Fibroblast of lung (primary cell): ENCODE measurements at places on chromosomes 7 and 10.

DNA sequence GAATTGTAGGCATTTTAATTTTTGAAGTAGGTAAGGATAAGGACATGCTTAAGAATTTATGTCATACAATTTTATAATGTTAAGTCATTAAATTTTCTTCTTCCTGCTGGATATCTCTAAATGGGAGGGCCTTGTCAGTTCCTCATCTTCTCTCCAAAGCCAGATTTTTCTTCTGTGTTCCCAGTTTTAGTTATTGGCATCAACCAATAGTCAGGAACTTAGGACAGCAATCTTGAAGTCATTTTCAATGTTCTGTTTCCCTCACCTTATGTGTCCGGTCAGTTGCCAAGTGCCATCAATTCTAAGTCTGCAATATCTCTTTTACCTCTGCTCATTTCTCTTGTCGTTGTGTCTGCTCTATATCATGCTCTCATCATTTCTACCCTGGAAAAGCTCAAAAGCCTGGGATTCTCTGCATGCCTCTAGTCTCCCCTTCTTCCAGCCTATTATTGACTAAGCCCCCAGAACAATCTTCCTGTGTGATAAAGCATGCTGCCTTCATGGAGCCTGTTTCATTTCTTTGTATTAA, 145.2 kb downstream of the PPP1R9A start:
- DNase-seq = no peak
- H3K4me1 ChIP-seq = no peaks in the 10 kb centered on the region
- H3K4me3 ChIP-seq = no peak overlapping the region
- no peak overlapping the region for H3K27ac ChIP-seq
- no peaks in the 10 kb centered on the region for H3K27me3 ChIP-seq

DNA sequence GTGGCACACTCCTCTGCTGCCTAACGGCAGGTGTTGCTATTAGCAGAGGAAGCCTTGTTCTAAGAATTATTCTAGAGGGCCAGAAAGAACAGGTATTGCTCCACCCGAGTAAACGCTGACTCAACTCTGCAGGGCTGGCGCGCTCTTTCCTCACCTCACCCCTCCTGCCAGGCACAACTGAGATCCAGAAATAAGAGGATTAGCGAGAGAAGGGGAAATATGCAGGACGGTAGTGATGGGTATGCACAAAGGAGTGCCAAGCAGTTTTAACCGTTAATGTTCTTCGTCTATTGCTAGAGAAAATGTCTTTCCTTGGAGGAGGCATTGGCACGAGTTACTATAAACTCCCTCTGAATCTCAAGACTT, 369 bp upstream of the SCIN start:
- DNase-seq = no peak
- H3K36me3 ChIP-seq = no peaks in the 10 kb centered on the region

DNA sequence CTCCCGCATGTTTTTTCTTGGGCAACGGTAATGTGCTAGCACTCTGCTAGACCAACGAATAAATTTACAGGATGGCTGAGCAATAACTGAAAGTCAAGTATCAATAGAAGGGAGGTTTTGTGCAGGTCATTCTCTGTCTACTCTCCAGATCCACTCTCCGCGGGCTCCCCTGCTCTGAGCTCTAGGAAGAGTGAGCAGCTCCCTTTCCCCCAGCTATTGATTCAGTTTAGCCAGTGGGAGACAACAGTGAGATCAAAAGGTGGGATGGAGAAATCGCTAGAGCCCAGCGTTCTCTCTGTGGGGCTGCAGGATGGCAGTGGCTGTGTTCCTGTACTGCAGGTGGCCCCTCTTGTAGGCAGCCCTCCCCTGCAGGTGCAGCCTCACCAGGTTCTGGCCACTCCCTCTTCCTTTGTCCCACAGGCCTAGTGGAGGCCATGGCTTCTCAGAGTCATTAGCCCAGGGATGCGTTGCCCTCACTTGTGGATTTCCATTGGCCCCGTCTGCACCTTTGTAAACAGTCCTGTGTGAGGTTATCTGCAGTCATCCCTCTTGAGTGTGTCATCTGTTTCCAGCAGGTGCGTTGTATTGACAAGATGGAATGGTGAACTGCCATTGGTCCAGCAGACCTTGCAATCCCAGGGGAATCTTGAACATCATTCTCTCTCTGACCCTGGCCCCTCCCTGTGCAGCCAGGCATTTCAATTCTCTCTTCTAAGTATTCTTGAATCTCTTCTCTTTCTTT, 11.1 kb downstream of the MSRB2 start:
- no peaks in the 10 kb centered on the region for H3K27me3 ChIP-seq
- no peak overlapping the region for H3K27ac ChIP-seq
- no peaks in the 10 kb centered on the region for H3K36me3 ChIP-seq
- no peak for DNase-seq
- H3K4me3 ChIP-seq = no peak overlapping the region

GRCh38 chr7:88091988-88092675, 127.7 kb downstream of the SRI start:
- H3K27ac ChIP-seq = no peak overlapping the region
- H3K4me3 ChIP-seq = no peak overlapping the region
- DNase-seq = no peak
- H3K36me3 ChIP-seq = no peaks in the 10 kb centered on the region
